ENCODE measurements at places on chromosomes 3 and 15.

- no peak for DNase-seq
Measured at GRCh38 chr3:10442151-10442795, 63.1 kb downstream of the ATP2B2 start.

DNA sequence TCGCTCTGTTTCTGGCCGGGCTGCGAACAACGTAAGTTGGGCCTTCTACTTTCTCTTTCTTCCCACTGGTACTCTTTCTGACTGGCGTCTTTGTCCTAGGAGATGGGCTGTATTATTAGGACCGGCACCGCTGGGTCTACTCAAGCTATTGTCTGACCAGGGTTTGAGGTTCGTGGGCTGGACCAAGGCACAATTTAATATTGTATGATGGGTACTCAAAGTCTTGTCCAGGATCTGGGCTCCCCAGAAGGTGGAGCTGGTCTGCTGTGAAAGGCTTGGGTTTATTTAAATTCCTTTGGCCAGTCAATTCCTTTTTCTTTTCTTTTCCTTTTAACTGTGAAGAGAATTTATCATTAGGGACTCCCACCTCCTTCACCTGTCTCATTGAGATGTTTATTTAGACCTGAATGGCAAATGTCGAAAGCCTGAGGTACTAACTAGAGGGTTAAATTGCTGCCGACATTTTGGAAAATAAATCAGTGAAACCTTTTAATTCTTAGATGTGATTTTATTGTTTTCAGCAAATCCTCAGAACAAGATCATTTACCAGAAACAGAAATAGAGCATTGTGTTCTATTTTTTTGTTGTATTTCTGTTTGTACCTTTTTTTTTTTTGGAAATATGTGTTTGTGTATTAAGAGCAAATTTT lies 410 bp downstream of the LRRC49 start:
- no peak for DNase-seq

- no peak for DNase-seq
Measured at GRCh38 chr3:32632533-32633265, 52.3 kb upstream of the CNOT10 start.

DNA sequence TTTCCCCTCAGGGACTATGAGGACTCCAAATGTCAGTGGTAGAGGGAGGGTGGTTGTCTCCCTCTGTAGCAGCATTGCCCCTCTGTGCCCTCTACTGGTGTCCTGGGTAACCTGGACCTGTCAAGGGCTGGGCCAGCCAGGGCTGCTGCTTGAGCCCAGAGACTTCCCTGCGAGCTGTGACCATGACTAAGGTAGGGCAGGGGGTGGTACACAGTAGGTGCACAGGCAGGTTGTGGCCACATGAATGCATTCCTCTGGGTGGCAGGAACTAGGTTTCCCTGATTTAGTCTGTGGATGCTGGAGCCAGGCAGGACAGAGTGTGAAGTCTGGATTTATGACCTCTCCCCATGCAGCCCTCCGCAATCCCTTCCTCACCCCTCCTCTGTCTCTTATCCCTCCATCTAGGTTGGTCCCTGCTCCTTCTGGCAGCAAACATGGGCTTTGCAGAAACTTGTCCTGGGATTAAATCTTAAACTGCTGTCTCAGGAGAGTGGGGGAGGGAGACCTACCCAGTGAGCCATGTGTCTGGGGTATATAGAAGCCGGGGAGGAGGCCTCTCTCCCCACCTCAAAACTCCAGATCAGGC lies 8.7 kb upstream of the SEMA3F start:
- no peak for DNase-seq

DNA sequence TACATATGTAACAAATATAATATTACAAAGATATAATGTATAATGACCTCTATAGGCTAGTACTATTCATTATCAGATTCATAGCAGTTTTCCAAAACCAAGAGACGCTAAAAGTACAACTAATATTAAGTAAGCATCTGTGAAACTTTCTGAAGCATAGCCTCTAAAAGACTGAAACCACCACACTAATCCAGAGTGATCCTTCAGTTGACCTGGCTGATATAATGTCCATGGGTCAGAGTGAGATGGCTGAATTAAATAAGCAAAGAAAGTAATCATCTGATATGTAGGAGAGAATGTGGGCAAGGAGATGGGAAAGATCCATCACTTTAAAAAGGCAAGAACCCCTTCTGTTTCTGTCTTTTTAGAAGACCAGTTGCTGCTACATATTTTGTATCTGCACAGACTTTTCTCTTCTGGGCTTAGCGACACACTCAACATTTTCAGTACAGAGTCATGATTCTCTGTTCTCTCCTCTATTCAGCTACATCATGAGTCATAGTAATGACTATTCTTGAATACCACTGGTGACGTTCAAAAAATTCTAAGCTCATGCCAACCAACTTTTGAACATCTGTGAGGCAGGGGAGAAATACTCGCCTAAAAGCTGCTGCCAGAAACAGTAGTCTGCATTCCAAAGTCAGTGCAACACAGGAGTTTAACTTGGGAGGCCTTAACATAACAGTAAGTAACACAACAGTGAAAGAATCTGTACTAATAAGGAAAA lies 149.6 kb downstream of the MAGI1 start:
- DNase-seq = no peak

DNA sequence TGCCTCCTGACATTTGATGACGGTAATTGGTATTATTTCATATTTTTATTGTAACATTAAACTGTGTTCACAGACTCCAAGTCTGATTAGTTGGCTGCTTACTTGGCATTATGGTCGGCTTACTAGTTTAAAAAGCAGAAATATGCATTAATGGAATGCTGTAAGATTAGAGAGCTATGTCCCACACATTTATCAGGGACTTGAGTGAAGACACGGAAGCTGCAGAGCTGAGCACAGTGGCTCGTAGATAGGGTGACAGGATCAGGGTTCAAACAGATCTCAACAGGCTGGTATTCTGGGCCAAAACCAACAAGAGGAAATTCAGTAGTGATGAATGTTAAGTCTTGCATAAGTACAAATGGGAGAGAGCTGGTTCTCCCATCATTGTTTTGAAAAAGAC lies 113.8 kb downstream of the ADAMTSL3 start:
- no peak for DNase-seq

GRCh38 chr15:31086344-31086743 lies 15.2 kb downstream of the TRPM1 start:
- no peak for DNase-seq

- DNase-seq = no peak
Measured at GRCh38 chr15:76334438-76335306, 1.9 kb upstream of the ISL2 start.

GRCh38 chr15:93359425-93360131 lies 270.6 kb upstream of the RGMA start:
- no peak for DNase-seq

- DNase-seq = no peak
Measured at GRCh38 chr3:196872316-196872715, 4.6 kb downstream of the SENP5 start.

Data from stimulated activated CD8-positive, alpha-beta memory T cell treated with anti-CD3 and anti-CD28 coated beads, Interleukin-15, amount 100 ng/mL, for 48 hours (primary cell).